Putamen (tissue), 1 donor: ENCODE measurements at places on chromosomes 6 and 20.

DNA sequence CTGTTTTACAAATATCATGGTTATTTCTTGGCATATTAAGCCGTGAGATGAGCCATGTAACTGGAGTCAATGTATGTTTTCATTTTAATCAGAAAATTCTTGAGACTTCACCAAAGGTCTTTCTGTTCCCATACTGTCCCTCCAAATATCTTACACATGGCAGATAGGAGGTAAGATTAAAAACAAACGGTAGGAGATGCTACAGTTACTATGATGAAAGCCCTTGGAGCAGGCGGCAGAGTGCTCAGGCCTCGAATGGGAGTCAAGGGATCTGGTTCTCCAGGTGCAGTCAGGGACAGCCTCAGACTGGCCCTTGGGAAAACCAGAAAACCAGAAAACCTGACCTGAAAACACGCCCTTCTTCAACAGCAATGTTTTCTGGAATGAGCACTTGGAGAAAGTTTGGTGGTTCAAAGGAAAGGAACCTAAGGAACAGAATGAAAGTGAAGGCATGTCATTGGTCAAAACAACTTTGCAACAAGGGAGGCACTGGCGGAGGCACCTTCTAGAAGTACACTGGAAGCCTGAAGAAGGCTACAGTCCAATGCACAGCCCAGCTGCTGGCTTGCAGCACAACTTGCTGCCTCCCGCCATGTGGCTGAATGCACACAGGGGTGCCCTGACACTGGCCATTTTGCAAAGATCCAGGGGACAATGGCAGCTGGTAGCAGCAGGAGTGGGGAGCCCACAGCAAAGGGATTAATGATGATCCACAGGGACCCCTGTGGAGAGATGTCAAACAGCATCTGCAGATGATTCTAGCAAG is 17.4 kb upstream of the FOXO3 start:
- no peak for DNase-seq

DNA sequence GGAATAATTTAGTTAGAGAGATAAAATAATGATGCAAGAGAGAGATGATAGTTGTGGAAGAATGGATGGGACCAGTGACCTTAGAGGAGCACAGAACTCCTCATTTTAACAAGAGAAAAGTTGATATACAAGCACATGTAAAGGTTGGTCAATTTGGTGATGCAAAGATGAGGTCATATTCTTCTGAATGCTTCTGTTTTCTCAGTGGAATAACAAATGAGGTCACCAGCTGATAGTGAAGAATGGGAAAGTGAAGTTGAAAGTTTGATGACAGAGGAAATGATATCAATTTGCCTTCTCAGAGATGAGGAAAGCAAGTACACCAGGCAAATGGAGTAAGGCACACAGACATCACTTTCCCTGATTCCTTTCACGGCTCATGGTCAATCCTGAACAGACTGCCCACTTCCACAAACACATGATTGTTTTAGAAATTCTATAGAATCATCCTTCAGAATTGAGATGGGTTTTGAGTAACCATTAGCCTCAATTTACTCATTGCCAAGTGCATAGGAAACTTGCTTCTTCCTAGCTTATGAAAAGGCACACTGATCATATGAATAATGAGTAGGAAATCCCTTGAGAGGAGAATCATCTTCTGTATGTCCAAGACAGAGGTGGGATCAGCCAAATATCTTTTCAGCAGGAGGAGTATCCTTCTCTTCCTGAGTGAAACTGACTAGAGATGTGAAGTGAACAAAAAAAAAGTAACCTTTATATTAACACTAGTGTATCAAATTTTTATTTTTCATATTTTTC is 82.4 kb upstream of the TCF21 start:
- no peak for DNase-seq

- DNase-seq = no peak
Observed at GRCh38 chr6:16904957-16905356, 143.7 kb upstream of the ATXN1 start.

- DNase-seq = no peak
Observed at GRCh38 chr20:3660262-3661059, 2.7 kb downstream of the GFRA4 start.

DNA sequence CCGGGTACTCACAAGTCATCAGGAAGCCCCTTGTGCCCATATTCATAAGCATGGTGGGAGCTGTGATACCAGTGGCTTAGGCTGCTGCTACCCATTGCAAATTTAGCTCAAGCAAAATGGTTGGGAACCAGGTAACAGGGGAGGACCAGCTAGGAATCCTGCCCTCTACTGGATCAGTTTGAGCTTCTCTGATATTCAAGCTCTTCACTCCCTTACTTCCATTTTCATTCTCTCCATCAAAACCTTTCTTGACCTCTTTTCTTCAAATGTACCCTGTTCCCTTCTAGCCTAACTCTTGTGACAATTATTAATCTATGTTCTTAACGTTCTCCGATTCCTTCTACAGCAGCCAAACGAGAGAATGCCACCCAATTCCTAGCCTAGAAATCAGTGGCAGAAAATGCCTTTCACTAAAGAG is 9.7 kb downstream of the NOL7 start:
- no peak for DNase-seq

GRCh38 chr20:46590443-46590842 is 40.0 kb upstream of the OCSTAMP start:
- DNase-seq = no peak

GRCh38 chr6:47147175-47147727 is 105.1 kb upstream of the ADGRF1 start:
- no peak for DNase-seq

DNA sequence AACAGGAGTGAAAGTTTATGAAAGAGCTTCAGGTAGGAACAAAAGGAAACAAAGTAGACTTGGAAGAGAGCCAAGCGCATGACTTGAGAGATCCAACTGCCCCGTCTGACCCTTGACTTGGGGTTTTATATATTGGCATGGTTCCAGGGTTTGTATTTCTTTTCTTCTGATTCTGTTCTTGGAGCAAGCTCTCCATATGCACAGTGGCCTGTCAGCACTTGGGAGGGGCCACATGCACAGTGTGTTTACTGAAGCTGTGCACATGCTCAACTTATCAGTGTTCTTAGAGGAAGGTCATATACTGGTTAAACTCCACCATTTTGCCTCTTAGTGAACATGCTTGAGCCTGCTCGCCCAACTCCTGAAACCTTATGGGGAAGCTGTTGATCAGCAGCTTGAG is 953.7 kb downstream of the TFAP2A start:
- DNase-seq = no peak

DNA sequence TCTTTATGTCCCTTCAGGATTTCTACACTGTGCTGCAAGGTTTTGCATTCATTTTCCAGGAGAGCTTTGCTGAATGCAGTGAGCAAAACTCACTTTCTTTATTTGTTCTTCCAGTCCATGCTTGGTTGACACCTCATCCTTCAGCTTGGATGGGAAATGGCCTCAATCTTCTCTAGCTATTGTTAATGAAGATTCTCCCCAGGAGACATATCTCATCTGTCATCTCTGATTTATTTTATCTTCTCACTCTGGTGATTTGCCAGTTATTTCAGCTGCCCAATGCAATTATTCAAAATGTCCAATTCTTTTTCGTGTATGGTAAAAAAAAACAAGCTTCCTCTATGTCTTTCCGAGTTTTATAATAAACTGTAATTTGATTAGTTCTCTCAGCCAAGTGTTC is 77.9 kb upstream of the PAK5 start:
- DNase-seq = no peak

GRCh38 chr6:29961966-29962365 is 19.6 kb downstream of the HLA-A start:
- DNase-seq = no peak

DNA sequence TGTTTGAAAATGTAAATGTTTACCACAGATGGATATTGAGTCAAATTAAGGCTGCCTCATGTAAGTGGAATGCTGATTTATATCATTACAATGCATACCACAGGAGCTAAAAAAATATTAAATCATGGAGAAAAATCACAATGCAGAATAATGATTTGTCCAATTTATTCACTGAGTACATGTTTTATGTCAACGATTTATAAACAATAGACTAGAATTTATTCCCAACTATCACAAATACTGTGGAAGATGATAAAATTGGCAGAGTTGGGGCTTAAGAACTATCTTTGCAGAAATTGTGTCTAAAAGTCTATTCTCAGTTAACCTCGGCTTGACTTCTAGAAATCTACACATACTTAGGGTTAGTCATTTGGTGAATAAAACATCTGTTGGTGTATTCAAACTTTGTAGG is 472.1 kb upstream of the MARCKS start:
- no peak for DNase-seq

DNA sequence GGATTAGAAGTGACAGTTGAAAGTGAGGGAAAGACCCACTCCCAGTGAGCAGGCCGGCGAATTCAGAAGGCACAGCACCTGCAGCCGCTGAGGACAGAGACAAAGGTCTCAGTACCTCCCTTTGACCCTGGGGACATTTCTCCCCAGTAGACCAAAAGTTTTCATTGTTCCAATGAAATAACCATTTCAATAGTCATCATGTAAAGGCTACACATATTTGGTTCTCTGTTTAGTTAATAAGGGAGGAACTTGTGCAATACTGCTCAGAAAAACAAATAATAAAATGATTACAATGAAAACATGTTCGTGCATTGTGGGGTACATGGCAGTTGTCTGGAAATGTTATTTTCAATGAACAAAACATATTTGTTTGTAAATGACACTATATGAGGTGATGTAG is 52.5 kb downstream of the EDN1 start:
- DNase-seq = no peak

- DNase-seq = no peak
Observed at GRCh38 chr6:42452171-42453030, 675 bp upstream of the TRERF1 start.

DNA sequence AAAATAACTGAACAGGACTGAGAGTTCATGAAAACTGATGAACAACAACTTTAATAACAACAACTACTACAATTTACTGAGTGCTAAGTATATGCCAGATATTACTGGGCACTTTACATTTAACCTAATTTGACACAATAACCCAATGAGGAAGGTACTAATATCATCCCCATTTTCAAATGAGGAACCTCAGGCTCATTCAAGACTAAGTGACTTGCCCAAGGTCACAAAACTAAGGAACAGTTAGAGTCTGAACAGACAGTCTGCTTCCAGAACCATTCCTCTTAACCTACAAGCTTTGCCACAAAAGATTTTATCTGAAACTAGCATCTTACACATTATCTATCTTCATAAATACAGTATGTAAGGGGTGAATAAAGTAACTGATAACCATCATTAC is 10.6 kb upstream of the NDRG3 start:
- no peak for DNase-seq

- DNase-seq = no peak
Observed at GRCh38 chr20:47075263-47075662, 180.6 kb downstream of the EYA2 start.

DNA sequence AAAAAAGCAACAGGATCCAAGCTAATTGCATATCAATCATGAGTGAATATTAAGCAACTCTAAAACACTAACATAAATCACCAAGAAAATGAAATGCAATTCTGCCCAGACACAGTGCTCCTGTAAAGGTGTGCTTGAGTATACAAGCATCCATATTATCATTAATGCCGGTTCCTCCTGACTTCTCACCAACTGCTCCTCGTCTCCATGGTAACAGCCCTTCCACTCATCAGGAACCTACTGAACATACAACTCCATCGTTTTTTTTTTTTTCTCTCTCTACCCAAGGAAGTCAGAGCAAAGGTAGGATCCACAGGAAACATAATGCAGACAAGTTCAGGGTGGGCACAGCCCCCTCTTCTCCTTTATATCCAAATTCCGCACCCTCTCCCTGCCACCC is 12.4 kb downstream of the GABBR1 start:
- peak; percentile 55 for DNase-seq

- DNase-seq = no peak
Observed at GRCh38 chr20:46365487-46366220, 40.8 kb downstream of the ELMO2 start.

GRCh38 chr20:366041-366718 is 14.4 kb upstream of the TRIB3 start:
- DNase-seq = no peak

DNA sequence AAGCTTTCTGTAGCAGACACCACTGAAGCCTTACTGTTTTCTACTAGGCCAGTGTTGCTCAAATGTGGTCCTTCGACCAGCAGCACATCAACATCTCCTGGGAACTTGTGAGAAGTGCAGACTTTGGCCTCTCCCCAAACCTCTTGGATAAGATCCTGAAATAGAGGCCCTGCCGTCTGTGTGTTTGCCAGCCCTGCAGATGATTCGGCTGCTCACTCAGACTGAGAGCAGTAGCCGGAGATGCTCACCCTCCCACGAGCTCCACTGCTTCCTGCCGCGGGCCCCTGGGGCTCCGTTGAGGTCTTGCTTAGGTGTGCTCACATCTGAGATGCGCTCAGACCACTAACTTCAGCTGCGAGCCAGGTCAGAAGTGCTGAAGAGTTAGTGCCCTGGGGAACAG is 129.5 kb upstream of the SSTR4 start:
- peak; percentile 2 for DNase-seq

GRCh38 chr6:36296240-36296639 is 26.4 kb downstream of the PNPLA1 start:
- no peak for DNase-seq

GRCh38 chr6:21429291-21429690 is 164.3 kb upstream of the SOX4 start:
- no peak for DNase-seq

GRCh38 chr6:82178077-82178758 is 69.3 kb downstream of the IBTK start:
- no peak for DNase-seq
